ENCODE measurements at places on chromosomes 1 and 21.

- DNase-seq, result no peak
Observed at GRCh38 chr1:183506561-183506960, 34.3 kb downstream of the SMG7 start.

DNA sequence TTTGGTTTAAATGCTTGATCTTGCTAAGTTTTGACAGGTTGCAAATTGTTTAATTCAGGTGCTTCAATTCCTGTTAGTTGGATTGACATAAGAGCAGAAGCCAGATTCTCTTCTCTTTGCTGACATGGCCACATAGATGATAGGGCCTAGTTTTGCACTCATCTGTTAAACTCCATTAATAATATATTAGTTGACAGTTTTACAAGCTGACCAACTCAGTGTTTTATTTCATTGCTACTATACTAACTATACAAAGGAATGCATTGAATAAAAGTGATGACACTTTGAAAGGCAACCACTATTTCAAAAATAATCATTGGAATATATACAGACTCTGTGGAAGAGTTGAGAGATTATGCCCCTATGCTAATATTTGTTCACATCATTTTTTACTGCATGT, 255.6 kb upstream of the DPYD start:
- no peak for DNase-seq

DNA sequence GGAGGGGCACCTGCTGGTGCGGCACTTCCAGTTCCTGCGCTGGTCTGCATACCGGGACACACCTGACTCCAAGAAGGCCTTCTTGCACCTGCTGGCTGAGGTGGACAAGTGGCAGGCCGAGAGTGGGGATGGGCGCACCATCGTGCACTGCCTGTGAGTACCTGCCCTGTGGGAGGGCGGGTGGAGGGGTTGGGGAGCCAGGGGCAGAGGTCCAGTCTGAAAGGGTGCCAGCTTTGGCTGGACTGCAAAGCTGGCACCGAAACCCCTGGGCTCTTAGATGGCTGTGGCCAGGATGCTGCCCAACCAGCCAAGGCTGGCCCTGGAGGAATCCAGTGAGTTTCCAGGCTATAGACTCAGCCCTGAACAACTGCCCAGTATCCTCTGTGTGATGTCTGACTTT, 87.3 kb downstream of the PTPRU start:
- DNase-seq, result no peak

DNA sequence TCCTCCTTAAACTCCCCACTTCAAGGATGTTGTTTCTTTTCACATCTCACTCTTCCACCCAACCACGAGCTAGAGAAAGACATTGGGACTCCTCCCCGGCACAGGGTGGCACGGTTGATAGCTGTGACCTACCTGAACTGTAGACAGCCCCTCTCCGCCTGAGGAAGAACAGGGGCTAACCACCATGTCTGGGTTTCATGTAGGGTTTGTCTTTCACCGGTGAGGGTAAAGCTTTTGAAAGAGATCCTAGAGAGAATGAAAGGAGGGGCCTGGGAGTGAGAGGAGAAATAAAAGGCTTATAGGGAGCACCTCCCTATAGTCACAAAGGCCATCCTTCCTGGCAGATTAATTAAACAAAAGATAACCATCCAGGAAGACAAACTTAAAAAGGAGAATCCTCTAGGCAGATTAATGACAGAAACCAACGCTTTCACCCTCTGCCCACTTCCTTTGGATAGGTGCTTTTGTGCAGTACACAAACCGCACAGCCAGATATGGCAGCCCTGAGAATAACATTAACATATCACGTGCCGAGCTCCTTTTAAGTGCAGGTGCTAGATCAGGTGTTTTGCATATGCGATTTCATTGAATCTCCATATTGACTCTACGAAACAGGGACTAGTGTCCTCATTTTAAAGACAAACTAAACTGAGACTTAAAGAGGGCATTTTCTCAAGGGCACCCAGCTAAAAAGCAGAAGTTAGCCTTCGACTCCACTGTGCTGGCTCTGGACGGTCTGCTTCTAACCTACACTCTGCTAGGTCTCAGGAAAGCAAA, 178.1 kb upstream of the RUNX1 start:
- no peak for DNase-seq

- no peak for DNase-seq
Observed at GRCh38 chr1:232932486-232933425, 17.7 kb upstream of the NTPCR start.

- DNase-seq, result peak; percentile 35
Observed at GRCh38 chr1:161044908-161045735, 655 bp downstream of the USF1 start.

GRCh38 chr21:28537371-28538079, 455.2 kb downstream of the LTN1 start:
- DNase-seq, result no peak

GRCh38 chr1:246350745-246351144, 156.3 kb downstream of the SMYD3 start:
- DNase-seq, result no peak

DNA sequence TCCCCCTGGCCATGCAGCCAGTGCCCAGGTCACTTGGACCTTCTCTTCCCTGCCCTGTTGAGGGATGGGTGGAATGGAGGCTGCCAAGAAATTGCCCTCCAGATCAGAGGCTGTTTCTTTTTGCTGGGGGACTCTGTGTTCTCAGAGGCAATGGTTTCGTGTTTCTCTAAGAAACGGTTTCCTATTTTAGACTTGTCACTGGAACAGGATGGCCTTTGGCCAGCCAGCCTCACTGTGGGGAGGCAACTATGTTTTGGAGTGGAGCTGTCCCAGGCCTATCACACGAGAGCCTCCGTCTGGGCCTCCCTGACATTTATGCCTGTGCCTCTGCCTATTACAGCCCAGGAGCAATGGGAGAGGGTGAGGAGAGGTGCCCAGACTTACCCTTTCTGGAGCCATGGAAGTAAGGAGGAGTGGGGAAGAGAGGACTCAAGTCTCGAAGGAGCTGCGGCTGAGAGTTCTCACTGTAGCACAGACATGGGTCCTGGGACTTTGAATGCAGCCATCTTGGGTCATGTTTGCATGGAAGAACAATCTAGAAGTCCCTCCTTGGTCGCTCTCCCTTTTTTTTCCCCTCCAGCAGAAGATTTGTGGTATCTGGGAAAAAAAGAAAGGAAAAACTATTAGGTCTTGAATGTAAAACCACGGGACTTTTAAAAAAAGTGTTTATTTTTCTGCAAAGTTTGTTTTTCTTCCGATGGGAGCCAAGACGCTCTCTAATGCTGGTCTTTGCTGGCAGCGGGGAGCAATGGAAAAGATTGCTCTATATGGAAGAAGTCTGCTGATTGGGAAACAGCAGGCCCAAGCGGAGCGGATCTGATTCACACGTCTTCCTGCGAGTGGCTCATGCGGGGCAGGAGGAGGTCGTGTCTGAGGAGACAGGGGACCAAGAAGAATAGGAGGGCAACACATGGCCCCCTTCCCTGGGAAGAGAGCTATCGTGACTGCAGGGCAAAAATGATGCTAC, 219.2 kb downstream of the FOXD2 start:
- no peak for DNase-seq

- DNase-seq, result no peak
Observed at GRCh38 chr1:241531195-241532161, 700 bp upstream of the KMO start.

DNA sequence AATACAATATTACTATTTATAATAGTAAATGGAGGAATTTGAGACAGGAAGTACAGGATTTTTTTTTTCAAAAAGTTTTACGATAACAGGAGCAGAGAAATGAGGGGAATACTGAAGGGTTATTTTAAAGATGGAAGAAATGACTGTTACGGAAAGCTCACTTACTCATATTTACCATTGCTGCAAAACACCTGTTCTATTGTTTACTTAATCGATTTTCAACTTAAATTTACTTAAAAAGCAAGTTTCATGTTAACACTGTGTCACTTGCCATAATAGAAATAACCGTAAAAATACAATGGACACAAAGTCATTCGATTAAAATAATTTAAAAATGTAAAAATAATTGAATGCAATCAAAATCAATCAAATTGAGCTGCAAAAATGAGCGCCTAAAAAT, 3.4 kb upstream of the EXO1 start:
- no peak for DNase-seq

DNA sequence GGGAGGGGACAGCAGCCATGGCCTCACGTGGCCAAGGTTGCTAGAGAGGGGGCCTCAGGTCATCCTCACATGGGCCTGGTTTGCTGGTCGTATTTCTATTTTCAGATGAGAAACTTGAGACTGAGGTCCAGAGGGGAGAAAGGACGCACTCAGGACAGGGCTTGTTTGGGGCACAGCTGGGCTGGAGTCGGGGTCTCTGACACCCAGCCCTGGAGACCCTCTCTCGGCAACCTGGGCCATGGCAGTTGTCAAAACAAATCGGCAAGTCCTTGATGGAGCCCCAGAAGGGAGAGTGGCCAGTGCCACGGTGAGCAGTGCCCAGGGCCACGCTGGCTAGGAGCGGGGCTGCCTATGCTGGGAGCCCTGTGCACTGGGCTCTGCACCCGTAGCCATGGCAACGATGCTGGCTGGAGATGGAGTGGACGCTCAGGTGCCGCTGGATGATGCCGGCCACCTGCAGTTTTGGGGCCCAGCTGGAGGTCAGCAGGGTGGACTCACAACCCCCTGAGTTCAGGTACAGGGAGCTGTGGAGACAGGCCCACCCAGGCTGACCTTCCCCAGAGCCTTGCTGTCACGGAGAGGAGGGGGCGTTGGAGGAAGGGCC, 11.1 kb downstream of the LRRC3 start:
- DNase-seq, result no peak

DNA sequence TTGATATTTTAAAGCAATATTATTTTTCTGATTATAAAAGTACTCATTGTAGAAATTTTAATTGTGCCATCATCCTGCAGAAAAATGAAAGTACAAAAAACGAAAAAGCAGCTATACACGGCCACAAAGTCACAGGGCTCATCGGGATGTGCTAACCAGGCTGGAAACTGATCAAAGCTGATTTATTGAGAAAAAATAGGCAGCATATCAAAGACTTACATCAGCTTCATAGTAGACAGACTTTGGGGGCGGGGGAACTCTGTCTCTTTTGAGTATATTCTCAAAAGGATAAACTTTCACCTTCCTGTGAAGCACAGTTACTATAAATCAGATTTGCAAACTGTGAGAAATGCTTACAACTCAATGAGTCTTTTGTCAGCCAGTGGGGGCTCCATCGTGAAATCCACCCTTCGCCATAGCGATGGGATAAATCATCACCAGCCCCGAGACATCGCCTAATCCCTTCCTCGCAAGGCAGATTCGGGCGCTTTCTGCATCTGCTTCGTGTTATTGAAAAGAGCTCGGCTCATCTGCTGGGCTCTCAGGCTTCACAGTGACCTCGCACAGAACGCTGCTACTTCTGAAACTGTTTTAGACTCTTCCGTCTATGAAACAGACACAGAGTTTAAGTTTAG, 69.2 kb upstream of the ERG start:
- no peak for DNase-seq

DNA sequence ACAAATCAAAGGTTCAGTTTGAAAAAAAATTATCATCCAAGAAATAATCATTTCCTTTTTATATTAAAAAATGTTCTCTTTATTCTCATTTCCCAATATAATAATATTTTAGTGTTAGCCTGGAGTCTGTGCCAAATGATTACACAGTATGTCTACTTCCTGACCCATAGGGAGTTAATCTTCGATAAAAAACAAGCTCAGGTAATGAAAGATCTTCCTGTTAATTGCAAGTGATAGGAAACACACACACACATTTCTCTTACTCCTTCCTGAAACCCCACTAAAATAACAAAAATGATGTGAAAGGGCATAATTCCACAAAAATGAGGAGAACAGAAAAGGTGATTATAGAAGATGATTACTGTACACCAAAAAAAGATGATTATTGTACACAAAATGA, 123.5 kb upstream of the CXADR start:
- no peak for DNase-seq

GRCh38 chr1:44515416-44515815, 110.4 kb downstream of the RNF220 start:
- no peak for DNase-seq

GRCh38 chr1:20507248-20507563, 745 bp downstream of the MUL1 start:
- no peak for DNase-seq

GRCh38 chr1:40395190-40396175, 22.0 kb downstream of the SMAP2 start:
- no peak for DNase-seq

DNA sequence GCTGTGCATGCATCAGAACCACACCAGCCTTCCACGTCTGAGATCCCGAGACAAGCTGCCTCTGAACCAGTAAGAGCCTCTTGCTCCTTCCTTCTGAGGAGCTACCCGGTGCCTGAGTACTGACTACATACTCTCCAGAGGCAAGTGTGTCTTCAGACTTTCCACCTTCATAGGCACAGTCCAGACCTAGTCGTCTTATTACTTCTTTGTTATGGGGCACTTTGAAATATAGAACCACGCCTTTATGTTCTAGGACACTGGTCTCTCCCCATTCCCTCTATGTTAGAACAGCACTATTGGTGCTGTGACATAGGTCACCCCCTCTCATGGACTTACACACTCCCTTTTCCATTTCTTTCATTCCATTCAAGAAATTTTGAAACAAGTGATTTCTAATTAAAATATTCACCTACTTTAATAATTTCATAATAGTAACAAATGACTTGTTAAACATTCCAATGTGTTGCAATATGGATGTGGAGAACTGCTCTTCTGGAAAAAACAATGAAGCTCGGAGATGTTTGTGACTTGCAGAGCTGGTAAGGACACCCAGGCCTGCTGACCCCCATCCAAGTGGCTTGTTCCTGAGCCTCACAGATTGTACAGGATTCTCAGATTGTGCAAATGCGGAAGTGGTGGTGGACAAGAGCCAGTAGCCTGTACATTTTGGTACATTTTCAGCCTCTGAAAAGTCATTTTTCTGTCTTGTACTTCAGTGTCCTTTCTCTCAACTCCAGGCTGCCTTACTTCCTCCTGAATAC, 76.1 kb upstream of the SIPA1L2 start:
- DNase-seq, result no peak

DNA sequence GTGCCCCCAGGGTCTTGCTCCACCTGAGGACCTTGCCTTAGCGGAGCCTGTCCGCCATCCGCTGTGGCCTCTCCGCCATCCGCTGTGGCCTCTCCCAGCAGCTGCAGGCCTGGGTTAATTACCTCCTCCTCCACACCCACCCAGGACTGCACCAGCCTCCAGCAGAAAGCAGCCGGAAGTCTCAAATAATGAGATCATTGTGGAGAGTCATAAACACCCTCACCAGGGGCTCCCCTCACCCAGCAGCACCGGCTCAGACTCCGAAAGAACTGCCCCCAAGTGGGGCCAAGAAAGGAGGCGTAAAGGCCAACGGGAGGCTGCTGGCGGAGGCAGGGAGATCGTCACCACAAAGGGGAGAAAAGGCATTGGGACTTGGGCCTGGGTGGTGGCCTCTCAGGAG, 10.7 kb upstream of the GPR153 start:
- DNase-seq, result no peak
